Choroid plexus epithelial cell (primary cell): ENCODE measurements at places on chromosomes 4 and X.
A peak's percentile ranks its signal among the peaks of the same experiment; 100 is the strongest.

- no peak for DNase-seq
These were observed 6.5 kb upstream of the SHISA3 start for GRCh38 chr4:42390622-42391354.

DNA sequence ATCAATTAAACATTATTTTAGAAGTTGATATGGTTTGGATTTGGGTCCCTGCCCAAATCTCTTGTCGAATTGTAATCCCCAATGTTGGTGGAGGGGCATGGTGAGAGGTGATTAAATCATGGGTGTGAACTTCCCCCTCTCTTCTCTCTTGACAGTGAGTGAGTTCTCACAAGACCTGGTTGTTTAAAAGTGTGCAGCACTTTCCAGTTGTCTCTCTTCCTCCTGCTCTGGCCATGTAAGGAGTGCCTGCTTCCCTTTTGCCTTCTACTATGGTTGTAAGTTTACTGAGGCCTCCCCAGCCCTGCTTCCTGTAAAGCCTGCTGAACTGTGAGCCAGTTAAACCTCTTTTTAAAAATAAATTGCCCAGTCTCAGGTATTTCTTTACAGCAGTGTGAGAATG lies 141.4 kb downstream of the GALNTL6 start:
- peak; percentile 33 for DNase-seq

GRCh38 chr4:150327262-150327780 lies 249.1 kb downstream of the DCLK2 start:
- no peak for DNase-seq

- DNase-seq: peak; percentile 90
These were observed 343.5 kb downstream of the RAPGEF2 start for GRCh38 chr4:159446266-159446976.

DNA sequence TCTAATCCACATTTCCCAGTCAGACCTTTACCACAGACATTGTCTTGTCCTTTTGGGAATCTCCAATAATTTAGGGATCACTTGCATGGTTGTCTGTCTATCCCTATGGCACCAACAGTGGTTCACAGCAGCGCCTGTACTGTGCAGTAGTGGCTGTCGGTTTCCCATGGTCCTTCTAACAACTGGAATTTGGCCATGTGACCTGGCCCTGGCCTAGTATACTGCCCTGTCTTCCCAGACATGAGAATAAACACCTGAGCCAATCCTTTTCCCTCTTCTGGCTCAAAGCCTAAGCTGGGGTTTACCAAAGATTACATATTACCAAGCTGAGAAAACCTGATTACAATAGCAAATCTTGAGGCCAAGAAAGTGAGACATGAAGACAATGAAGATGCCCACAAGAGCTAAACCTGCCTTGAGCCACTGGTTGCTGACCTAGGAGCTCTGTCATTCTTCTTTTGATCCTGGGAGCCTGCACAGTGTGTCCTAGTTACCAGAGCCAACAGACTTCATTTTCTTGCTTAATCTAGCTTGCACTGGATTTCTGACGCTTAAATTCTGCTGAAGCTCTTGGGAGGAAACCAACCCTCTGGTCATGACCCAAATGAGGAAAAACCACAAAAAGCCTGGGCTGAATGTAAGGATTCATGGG lies 92.1 kb downstream of the SCD5 start:
- no peak for DNase-seq

DNA sequence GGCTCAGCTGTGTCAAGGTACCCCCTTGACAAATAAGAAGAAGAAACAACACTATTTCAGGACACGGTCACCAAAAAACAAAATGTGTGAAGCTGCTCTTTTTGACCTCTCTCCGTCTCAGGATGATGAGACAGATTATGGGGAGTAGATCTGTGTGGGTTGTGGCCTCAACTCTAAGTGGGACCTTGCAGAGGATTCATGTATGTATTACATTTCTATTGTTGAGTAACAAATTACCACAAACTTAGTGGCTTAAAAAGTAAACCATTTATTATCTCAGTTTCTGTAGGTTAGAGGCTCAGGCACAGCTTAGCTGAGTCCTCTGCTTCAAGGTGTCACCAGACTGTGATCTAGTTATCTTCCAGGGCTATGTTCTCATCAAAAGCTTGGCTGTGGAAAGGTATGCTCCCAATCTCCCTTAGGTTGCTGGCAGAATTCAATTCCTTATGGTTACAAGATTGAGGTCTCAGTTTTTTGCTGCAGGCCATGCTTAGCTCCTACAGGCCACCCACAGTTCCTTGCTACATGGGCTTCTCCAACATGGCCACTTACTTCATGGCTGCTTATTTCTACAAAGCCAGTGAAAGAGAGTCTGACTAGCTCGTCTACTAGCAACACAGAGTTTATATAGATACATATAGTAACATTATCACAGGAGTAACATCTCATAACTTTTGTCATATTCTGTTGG lies 28.1 kb downstream of the DGKK start:
- no peak for DNase-seq

GRCh38 chr4:108535757-108536156 lies 84.6 kb upstream of the RPL34 start:
- no peak for DNase-seq

- DNase-seq: peak; percentile 8
These were observed 86.0 kb downstream of the PCYT1B start for GRCh38 chrX:24561121-24561520.

GRCh38 chrX:123846577-123847038 lies 13.2 kb upstream of the XIAP start:
- DNase-seq: peak; percentile 75

DNA sequence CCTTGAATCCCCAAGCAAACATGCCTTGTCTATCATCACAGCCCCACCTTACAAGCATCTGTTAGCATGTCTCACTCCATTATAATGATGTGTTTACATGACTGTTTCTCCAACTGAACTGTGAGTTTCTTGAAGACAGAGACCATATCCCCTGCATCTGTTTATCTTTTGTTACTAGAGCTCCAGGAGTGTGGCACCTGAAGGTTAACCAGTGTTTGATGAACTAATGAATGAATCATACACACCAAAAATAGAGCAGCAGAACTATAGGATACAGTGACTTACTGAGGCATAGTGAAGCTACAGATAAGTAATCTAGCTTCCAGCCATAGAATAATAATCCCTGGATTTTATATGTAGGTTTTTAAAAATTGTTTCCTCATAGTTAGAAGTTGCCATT lies 331.0 kb downstream of the PCDH7 start:
- no peak for DNase-seq

- peak; percentile 90 for DNase-seq
These were observed 99.9 kb upstream of the RAPGEF2 start for GRCh38 chr4:159002950-159003349.

DNA sequence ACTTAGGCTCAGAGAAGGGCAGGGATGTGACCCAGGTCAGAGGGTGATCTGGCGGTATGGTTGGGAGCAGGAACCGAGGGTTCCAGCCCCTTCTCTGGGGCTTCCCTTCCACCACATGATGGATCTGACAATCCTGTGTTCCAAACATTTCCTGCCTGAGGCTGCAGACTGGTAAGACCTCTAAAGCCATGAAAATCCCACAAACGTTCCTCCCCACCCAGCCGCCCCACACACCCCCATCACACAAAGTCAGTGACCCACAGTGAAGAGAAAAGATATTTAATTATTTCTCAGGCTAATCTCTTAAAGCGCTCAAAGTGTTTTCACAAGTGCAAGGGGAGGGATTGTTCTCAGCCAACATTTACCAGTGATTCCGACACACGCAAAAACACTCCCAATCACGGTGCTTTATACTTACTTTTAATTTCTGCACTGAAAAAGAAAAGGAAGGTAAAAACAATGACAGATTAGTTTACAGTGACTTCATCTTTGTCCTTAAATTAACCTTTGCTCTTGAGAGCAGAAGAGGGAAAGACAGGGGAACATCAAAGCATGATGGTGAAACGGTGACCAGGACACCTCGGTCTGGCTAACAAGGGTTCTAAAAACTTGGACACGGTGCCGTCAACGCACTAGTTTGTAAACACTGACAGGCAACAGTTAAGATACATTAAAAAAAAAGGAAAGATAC lies 42.4 kb downstream of the WDR1 start:
- DNase-seq: no peak

DNA sequence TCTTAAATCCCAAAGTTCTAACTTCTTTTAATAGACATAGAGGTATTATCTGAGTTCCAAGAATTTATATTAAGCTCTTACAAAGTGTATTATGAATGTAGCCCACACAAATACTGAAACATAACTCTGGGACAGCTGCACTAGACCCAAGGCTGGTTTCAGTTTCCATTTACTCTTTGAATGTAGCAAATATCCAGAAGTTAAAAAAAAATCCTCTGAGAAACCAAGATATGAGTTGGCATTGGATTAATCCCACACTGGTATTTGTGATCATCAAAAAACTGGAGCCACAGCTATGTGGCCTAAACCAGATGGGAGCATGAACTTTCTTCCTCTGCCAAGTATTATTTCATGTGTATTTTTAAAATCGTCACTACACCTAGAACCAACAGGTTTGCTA lies 23.6 kb upstream of the SMPX start:
- peak; percentile 24 for DNase-seq

DNA sequence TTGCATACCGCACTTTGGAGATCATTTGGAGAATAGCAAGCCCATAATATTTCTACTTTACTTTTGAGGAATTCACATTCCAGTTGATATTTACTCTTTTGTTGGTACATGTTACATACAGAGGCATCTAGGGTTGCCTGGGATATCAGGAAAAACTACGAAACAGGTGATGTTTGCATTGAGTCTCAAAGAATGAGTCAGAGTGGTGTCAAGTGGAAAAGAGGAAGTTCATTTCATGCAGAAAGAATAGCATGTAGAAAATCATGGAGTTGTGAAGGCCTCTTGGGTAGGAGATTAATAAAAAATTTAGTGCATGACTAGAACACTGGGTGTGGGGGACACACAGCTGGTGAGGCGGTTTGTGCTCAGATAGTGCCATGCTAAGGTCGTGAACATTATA lies 33.5 kb upstream of the ELOVL6 start:
- no peak for DNase-seq

DNA sequence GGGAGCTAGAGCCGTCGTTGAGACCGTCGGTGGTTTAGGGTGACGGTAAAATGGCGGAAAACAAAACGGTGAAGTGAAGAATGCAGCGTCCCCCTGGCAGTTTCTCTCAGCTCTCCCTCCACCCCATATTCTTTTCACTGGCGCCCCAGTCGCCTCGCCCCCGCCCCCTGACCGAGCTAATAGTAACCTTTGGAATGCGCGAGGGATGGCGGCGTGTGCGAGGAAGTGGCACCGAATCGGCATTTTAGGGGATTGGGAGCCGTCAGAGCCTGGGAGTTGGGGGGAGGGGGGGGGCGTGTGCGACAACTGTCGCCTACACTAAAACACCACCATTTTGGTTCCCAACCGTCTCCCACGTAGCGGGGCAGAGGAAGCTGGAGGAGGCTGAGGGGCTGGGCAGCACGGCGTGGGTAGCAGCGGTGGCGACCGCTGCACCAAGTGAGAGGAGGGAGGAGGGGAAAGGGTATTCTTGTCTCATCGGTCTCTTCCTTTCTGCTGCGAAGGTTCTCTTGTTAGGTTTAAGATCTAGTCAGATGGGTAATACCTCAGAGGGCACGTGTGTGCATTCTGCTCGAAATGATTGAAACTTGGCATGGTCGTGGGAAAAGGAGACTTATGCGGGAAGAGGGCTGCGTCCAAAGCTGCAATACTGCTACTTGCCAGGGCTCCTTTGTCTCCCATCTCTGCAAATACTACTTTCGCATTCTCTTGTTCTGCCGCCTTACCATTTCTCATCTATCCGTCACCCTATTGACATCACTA lies 840 bp downstream of the ZNF711 start:
- DNase-seq: peak; percentile 39

DNA sequence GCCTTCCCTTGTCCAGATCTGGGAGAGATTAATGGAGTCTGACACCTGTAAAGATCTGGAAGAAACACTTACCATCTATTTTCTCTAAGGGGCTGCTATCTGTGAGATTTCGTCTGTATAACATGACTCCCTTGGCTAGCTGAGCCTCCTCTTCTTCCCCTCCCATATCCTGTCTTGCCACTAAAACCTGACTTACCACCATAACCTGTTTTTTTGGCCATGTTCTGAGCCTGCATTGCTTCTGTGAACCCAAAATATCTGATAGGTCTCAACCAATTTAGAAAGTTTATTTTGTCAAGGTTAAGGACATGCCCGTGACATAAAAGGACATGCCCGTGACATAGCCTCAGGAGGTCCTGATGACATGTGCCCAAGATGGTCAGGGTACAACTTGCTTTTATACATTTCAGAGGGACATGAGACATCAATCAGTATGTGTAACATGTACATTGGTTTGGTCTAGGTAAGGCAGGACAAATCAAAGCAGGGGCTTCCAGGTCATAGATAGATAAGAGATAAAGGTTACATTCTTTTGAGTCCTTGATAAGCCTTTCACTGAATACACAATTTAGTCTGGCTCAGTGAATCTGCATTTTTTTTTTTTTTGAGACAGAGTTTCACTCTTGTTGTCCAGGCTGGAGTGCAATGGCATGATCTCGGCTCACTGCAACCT lies 11.4 kb downstream of the MGST2 start:
- DNase-seq: no peak

GRCh38 chr4:147617841-147618691 lies 869 bp downstream of the TMEM184C start:
- DNase-seq: no peak

- DNase-seq: no peak
These were observed 157.0 kb upstream of the DDIT4L start for GRCh38 chr4:100347241-100347640.

DNA sequence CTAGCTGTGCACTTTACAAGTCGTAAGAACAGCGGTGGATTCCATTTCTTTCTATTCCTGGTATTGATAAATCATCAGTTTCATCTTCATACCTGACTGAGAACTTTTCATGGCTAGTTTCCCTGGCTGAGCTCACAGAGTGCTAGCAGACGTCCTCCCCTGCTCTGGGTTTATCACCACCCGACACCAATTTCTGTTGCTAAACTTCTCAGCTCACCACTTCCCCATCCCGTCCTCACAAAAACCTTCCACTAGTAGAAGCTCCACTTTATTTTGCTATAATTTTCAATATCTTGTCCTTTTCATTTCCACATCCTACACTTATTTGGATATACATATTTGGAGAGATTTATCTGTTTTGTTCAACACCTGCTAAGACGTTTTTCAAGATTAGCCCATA lies 869.4 kb upstream of the FRG1 start:
- no peak for DNase-seq

- DNase-seq: no peak
These were observed 103.0 kb downstream of the SORCS2 start for GRCh38 chr4:7295197-7295910.

GRCh38 chr4:130141651-130142050 lies 1045.7 kb downstream of the C4orf33 start:
- no peak for DNase-seq

DNA sequence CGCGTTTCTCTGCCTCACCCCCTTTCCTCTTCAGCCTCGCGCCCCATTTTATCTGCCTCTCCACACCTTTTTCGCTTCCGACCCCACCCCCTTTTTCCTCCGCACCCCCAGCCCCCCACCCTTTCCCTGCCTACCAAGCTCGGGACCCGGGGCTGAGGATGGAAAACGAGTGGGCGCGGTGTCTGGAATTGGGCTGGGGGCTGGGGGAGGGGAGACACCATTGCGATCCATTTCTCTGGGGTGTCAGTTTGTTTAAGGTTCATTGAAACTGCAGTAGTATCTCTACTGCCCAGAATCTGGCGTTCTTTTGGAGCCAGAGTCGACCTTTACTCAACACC lies 707 bp downstream of the SLC9A6 start:
- no peak for DNase-seq

- DNase-seq: peak; percentile 43
These were observed 7.5 kb upstream of the SPINK2 start for GRCh38 chr4:56828784-56829535.

GRCh38 chrX:47297874-47298273 lies 65.1 kb downstream of the USP11 start:
- DNase-seq: no peak
